ENCODE measurements at places on chromosomes 1 and 21.

DNA sequence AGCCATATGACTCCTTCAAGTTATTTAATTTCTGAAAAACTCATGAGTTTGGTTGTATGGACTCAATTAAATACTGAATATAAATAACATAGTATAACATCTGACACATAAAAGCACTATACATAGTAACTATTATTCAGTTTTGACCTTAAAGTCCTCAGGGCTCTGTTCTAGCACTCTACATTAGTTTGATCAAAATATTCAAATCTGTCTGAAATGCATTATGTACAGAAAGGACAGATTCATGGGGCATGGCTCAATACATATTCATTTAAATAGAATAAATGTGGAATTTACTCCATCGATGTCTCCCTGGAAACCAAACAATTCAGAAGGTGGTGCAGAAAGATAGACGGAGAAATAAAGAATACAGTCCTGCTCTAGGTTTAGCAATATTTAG, 49.1 kb downstream of the RBM11 start:
- no peak for DNase-seq

DNA sequence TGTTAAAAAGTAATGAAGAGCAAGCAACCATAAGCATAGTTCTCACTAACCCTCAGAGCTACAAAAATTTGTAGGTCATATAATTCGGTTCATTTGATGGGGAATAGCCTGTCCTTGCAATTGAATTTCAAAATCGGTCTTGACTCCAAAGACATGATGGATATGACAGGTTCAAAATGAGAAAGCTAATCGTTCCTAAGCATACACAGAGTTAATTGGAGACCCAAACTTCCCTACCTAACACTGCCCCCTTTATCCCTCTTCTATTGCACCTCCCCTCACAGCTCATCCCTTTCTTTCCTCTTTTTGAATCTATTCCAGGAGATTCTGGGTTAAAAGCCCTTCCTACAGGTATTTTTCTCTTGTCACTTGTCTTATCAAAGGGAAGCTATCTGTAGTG, 390.0 kb upstream of the PTBP2 start:
- DNase-seq: no peak

GRCh38 chr1:172041742-172042141, 200.4 kb downstream of the DNM3 start:
- no peak for DNase-seq

GRCh38 chr1:204599098-204599497, 82.9 kb downstream of the MDM4 start:
- DNase-seq: no peak

- peak; percentile 82 for DNase-seq
These were observed 71.1 kb downstream of the IER5 start for GRCh38 chr1:181159451-181160140.

DNA sequence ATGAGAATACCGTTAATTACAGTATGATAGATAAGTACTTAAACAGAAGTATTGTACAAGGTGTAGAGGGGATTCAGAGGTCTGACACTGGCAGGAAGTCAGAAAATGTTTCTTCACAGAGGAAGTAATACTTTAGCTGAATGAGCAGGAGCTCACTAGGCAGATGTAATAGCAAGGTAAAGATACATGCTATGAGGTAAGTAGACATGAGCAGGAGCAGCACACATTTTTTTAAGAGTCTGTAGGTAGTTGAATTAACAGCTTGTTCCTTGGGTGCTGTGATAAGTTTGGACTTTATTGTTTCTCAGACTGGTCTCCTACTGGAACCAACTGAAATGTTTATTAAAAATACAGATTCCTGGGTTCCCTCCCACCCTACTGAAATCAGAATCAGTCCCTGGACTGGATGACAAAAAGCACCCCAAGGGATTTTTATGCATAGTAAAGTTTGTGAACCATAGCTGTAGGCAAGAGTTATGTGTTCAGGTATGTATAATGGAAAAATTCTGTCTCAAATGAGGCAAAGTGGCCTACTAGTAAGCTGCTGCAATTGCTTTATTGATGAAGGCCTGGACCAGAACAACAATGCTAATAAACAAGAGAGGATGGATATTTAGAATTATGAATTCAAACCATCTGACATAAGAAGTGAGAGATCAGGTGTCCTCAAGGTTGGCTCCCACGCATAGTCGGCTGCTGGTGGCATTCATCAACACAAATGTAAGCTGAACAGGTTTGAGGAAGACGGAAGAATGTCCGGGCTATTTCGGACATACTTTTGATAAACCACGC, 902 bp downstream of the AP4B1 start:
- peak; percentile 35 for DNase-seq

- DNase-seq: no peak
These were observed 6.2 kb downstream of the SAMD11 start for GRCh38 chr1:929712-930632.

- no peak for DNase-seq
These were observed 185.0 kb downstream of the PBX1 start for GRCh38 chr1:164743976-164744375.

DNA sequence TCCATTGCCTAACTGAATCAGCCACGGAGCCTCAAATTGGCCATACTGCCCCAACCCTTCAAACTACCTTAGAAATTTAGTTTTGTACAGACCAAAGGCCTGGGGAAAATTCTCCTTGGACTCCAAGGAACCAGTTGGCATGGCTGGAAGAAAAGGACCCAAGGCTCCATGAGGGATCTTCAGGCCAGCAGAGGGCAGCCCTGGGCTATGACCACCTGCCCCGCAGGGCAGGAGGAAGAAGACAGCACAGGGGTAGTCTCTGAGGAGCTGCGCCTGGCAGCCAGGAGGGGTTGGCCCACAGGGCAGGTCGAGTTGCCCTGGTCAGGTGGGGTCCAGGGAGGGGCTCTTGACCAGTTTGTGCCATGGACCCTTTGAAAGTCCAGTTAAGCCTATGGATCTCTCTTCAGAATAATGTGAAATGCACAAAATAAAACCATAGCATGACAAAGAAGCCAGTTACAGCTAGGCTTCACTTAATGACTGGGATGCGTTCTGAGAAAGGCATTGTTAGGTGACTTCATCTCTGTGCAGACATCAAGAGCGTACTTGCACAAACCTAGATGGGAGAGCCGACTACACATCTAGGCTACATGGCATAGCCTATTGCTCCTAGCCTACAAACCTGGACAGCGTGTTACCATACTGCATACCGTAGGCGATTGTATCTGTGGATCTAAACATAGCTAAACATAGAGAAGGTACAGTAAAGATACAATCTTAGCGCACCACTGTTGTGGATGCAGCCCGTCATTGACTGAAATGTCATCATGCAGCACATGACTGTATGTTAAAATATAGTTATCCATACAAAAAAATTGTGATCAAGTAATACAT, 26.1 kb downstream of the CACNA1S start:
- DNase-seq: peak; percentile 59

DNA sequence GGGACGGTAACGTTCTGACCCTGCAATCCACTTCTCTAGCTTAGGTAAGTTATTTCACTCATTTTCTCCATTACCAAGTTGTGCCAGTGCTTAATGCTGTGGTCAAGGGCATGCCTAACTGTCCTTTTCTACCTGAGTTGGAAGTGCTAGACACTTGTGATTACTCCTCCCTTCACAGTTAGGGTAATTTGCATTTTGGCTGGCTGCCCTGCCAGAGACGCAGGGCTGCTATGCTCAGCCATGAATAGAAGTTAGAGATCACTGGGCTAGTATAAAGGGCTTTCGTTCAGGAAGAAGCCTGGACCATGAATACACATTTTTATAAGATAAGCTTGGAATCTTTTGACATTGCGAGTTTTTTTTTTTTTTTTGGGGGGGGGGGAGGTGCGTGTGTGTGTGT, 633.2 kb upstream of the NEGR1 start:
- DNase-seq: no peak

DNA sequence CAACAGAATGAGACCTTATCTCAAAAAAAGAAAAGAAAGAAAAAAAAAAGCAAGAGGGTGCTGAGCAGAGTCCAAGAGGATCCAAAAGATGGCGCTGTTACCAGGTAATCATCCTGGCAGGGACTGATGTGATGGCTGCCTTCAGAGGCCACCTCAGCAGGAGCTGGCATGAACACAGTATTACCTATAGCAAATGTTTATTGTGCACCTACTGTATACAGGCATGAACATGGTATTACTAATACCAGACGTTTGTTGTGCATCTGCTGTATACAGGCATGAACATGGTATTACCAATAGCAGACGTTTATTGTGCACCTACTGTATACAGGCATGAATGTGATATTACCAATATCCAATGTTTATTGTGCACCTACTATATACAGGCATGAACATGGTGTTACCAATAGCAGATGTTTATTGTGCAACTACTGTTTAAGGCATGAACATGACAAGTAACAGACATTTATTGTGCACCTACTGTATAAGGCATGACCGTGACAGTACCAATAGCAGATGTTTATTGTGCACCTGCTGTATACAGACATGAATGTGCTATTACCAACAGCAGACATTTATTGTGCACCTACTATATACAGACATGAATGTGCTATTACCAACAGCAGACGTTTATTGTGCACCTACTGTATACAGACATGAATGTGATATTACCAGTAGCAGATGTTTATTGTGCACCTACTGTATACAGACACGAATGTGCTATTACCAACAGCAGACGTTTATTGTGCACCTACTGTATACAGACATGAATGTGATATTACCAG, 115.1 kb upstream of the TMEM51 start:
- no peak for DNase-seq

DNA sequence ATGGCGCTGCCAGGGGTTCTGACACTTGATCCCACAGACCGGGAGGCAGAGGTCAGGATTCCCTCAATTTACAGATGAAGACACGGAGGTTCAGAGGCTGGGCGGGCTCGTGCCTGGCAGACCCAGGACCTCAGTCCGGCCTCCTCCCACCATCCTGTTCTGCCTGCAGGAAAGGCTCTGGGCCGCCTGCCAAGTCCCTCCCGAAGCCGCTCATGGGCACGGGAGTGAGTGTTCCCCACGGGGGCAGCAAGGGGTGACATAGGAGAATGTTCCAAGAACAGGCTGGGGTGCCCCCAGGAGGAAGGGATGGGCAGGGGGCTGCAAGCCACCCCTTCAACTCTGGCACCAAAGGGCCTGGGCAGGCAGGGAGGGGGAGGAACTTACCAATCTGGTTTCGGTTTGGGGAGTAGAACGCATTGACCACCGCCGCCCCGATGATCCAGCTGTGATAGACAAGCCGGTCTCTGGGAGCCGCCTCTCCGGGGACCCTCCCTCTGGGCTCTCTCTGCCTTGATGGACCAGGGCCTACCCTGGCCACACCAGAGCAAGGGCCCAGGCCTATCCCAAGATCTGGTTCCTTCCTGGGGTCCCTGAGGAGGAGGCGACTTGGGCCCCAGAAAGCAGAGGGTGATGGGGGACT, 7.5 kb downstream of the PRXL2B start:
- peak; percentile 74 for DNase-seq

- DNase-seq: no peak
These were observed 69.2 kb downstream of the MATN1 start for GRCh38 chr1:30654188-30654587.

GRCh38 chr1:101253976-101254674, 17.3 kb downstream of the S1PR1 start:
- DNase-seq: no peak

GRCh38 chr1:76940571-76941335, 73.5 kb downstream of the ST6GALNAC5 start:
- no peak for DNase-seq

DNA sequence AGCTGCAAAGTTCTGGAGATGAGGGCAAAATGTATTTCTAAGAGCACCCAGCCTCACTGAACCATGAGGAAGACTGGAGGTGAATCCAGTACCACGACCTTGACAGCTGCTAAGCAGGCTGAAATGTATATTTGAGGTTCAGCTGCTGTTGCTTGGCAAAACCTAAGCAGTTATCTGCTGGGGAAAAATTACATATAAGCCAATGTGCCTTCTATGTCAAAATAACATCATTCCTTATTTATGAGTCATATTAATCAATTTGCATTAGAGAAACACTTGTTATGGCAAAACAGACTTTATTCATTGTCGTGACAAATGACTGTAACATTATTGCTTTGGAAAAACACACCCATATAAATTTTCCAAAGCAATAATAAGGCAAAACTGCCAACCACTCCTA, 560.5 kb upstream of the NR5A2 start:
- DNase-seq: no peak
